Right ventricle myocardium superior (tissue), 1 donor: ENCODE measurements at places on chromosomes 11 and 22.

DNA sequence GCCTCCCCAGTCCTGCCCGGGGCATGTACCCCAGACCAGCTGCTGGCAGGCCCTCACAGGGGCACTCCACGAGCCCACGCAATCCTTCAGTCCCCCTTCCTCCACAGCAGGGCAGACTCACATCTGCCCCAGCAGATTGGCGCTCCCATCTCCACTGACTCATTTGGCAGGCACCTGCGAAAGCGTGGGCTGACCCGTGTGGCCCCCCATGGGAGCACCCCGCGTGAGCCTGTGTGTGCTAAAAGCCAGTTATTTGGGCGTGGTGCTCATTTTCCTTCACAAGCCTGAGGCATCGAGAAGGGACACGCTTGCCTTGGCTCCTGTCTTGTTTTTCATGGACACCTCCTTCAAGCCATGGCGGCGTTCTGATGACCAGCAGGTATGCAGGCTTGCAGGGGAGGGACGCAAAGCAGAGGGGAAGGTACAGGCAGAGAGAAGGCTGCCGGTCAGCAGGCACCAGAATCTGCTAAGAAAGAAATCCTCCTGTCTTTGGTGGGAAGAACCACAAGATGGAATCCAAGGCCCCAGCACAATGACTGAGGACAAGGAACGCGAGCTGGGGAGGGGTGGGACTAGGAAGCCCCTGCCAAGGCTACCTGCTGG, 8.6 kb downstream of the NECTIN1 start:
- no peak for DNase-seq

DNA sequence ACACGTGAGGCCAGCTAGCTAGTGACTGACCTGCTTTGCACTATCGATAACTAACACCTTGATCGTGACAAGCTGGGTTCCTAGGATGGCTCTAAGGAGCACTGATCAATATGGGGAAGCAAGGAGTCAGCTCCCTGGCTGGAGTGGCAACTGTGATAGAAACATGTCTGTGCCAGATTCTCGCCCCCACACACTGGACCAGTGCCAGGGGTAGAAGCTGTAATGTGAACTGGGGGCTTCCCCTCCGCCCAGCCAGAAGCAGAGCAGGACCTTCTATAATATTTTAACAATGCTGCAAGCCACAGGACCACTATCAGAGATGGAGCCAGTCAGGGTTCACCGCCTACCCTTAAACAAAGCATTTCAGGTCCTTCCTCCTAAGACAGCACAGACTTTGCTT, 96.5 kb downstream of the DSCAML1 start:
- DNase-seq, result no peak

DNA sequence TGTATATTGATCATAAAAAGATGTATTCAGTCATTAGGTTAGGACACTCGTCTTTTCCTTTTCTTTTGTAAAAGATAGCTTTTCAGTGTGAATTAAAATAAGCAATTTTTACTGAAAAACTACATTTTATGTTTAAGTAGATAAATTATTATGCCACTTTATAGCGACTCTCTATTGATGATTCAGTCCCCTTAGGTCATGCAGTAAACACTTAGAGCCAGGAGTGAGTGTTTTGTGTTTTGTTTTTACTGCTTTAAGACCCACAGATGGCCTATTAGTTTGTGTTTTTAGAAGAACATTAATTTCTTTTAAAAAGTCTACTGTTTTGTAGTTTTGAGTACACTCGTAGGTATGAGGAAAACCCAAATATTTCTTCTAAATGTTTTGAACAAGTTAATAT, 86.6 kb downstream of the YAP1 start:
- no peak for DNase-seq

- DNase-seq, result no peak
Observed at GRCh38 chr11:79481795-79482194, 41.0 kb upstream of the TENM4 start.

GRCh38 chr11:12303421-12304149, 73.8 kb upstream of the PARVA start:
- DNase-seq, result no peak

DNA sequence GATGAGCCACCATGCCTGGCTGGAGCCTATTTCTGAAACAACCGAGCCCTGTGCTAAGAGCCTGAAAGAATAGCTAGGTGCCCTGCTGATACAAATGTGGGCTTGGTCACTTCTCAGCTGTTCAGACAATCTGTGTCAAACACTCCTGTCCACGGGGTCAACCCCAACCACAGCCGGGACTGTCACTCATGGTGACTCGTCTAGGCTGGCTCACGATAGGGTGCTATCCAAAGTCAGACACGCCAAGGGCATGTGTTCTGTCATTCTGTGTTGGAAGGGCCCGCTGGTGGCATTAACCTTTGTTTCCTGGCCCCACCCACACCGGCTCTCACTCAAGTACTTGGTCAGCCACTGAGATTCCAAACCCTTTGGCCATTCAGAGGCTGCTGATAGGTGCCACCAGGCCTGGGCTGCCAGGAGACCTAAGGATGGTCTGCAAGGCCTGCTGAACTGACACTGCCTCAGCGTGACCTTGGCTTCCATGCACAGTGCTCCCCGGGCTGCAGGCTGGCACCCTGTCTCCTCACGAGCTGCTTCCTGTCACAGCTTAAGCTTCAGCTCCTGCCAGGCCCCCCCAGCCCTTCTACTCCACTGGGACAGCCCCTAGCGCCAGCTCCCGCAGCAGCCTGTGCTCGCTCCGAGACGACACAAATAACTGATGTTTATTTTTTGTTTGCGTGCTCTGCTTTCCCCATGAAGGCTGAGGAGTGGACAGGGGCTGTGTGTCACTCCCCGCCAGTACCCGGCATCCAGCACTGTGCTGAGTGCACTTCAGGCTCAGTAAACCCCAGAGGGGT, 14.2 kb upstream of the CDC42BPG start:
- DNase-seq, result peak; percentile 81

DNA sequence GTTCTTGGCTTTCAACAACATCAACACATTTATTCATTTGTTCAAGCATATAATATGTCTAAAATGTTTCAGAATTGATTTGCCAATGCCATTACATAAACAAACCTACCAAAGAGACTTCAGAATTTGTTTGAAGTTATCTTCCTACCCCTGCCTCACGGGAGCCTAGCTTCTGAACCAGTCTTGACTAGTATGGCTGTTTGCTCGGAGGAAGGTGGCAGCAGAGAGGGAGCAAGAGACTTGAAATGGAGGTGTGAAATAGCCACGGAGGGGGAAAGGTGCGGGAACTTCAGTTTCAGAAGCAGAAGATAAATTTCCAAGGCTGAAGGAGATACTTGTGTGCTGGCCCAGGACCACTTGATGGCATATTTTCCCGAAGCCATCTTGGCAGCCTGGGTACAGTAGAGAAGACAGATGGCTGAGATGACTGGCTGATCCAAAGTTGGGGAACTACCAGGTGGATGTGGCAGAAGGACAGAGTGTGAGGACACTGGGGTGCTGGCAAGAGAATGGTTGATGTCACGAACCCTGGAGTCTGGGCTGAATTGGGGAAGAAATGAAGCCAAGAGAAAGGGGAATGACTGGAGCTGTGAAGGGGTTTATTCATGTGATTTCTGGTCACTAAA, 14.0 kb upstream of the MTCH2 start:
- DNase-seq, result no peak
